ENCODE measurements at places on chromosomes 1 and 21.

- no peak for DNase-seq
Measured at GRCh38 chr1:236575523-236575922, 28.8 kb downstream of the HEATR1 start.

DNA sequence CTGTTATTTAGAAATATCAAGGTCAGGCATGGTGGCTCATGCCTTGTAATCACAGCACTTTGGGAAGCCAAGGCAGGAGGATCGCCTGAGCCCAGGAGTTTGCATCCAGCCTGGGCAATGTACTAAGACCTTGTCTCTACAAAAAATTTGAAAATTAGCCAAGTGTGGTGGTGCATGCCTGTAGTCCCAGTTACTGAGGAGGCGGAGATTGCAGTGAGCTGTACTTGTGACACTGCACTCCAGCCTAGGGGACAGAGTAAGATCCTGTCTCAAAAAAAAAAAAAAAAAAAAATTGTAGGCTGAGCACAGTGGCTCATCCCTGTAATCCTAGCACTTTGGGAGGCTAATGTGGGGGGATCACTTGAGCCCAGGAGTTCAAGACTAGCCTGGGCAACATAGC is 45.3 kb downstream of the PIK3CD start:
- no peak for DNase-seq

- DNase-seq, result no peak
Measured at GRCh38 chr1:226407199-226407496, 745 bp downstream of the PARP1 start.

- no peak for DNase-seq
Measured at GRCh38 chr1:70442490-70442889, 31.4 kb downstream of the CTH start.

DNA sequence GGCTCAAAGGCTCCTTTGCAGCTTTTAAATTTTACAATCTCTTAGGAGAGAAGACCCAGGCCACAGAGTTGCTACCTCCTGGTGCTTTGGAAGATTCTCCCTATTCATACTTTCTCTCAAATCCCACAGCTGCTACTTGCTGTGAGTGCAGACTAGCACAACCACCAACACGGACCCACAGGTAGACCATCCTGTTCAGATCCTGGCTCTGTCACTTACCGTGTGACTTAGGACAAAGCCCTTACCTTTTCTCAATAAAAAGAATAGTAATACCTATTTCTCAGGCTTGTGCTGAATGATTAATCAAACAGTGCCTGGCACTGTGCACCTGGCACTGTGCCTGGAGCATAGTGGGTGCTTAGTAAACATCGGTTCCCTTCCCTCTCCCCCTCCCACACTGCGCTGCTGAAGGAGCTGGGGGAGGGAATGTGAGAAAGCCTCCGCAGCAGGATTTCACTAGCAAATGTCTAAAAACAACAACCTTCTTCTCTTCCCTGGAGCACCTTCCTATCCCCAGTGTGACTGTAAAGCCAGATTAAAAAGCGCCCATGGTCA is 81.7 kb downstream of the PGM1 start:
- no peak for DNase-seq

GRCh38 chr1:55861676-55862340 is 646.6 kb upstream of the USP24 start:
- no peak for DNase-seq

DNA sequence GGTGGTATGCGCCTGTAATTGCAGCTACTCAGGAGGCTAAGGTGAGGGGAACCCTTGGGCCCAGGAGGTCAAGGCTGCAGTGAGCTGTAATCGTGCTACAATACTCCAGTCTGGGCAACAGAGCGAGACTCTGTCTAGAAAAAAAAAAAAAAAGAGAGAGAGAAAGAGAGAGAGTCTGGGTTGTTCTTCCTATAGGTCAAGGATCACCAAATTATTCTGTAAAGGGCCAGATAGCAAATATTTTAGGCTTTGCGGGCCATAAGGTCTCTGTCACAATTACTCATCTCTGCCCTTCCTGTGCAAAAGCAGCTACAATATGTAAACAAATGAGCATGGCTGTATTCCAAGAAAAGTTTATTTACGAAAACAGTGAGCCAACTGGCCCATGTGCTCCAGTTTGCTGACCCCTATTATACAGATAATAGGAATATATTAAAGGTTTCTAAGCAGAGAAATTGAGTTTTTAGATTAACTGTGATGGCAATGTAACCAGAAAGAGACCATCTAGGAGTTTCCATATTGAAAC is 2.1 kb downstream of the SASS6 start:
- DNase-seq, result no peak

GRCh38 chr1:114435088-114435715 is 75.8 kb downstream of the TRIM33 start:
- no peak for DNase-seq

GRCh38 chr1:167136191-167136614 is 42.3 kb downstream of the STYXL2 start:
- peak; percentile 72 for DNase-seq

- no peak for DNase-seq
Measured at GRCh38 chr1:197126691-197127090, 19.8 kb downstream of the ASPM start.

DNA sequence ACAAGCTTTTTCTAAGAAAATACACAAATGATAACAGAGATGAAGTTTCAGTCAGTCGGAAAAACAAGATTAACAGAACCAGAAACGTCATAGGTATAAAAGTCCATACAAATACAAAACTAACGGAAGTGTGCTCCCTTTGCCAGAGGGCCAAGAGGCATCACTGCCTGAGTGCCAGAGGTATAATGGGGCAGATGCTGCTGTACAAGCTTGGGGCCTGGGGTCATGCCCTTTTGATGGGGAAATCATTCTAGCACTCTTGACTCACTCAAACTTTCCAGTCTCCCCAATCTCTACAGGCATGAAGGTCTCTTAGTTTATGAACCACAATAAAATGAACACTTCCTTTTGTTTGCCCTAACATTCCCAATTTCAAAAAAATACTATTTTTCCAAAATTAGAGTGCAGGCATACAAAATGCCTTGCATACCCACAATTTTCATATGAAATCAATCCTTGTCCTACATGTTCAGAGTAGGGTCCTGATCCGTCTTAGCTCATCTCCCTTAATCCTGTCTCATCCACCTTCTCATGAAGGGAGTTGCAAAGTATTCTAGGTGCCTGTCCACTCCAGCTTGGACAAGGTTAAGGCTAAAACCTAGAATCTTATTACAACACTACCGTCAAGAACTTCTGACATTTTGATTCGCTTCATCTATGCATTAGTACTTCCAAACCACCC is 1.5 kb downstream of the RPL22 start:
- no peak for DNase-seq

DNA sequence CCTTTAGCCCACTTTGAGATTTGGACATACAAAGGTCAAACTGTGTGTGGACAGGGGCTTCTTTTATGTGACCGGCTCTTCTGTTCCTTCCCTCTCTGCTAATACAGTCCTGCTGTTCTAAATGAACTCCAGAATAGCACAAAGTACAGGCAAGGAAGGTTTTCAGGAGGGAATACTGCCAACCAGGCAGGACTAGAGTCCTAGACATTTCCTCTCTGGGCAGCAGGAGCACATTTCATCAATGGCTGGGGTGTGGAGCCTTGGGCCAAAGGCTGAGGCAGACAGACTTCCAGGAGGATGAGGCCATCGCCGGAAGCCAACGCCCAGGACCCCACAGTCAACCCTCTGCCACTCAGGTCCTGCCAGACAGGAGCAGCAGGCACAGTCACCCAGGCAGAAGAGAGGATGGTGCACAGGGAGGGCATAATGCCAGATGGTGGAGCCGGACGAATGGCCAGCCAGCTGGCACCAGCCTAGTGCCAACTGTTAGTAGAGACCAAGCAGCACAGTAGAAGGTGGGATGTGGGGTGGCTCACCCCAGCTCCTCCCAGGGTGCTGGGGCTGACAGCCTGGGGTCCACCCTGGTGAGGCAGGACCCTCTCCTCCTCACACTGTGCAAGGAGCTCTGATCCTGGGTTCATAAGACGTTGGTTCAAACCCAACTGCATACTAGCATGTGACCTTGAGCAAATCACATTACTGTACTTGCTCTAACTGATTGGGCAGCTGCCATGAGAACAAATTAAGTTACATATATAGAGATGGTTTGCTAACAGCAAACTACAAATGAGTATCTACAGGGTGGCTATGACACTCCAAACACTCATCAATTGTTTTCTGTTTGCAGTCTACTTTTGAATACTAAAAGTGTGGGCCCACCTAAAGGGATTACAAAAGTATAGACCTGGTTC is 410.7 kb downstream of the SIPA1L2 start:
- no peak for DNase-seq

DNA sequence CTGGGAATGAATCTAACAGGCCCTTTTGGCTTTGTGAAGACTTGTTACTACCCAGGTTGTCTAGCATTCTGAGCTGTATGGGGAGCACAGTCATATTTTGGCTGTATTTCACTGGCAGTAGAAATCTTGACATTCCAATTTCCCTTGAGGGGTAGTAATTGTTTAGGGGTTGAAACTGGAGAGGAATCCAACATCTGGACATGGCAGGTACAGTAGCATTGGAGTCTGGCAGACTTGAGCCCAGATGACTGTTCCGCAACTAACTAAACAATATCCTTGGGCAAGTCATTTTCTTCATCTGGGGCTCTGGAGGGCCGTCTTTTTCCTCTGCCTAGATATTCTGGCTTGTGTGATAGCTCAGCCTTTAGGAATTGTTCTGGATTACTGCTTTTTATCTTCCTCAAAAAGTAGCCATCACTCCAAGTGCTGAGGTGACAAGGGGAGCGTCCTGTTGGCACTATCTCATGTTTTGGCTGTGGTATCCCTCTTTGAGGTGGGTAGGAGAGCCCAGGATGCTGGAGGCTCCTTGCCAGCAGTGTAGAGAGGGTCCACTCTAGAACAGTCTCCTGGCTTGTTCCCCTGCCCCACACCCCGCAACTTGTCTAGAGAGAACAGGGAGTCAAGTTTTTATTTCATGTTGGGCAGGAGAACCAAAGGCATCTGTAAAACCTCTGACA is 22.7 kb upstream of the NBL1 start:
- DNase-seq, result no peak

All from eye (tissue), 1 donor.